Stimulated activated naive CD8-positive, alpha-beta T cell treated with anti-CD3 and anti-CD28 coated beads, Interleukin-15, amount 100 ng/mL, for 72 hours (primary cell): ENCODE measurements at places on chromosomes 1 and 21.
A peak's percentile ranks its signal among the peaks of the same experiment; 100 is the strongest.

DNA sequence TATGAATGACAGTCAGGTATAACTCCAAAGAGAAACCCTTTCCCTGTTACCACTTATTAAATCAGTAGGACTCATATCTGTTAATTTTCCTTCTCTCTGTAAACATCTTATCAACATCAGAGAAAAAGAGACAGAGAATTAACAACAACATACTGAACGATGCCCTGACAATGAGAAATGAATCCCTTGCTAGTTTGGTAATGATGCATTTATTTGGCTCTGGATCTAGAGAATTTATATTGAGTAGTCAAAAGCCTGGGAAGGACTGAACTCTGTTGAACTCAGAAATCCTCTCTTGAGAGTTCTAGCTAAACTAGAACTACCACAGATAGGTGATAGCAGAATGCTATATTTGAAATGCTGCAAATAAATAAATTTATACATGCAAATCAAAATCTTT, 325.6 kb downstream of the DISC1 start:
- no peak for DNase-seq

- no peak for DNase-seq
Measured at GRCh38 chr1:222953585-222953984, 138.7 kb downstream of the DISP1 start.

GRCh38 chr1:69920426-69920825, 285.0 kb downstream of the LRRC40 start:
- no peak for DNase-seq

DNA sequence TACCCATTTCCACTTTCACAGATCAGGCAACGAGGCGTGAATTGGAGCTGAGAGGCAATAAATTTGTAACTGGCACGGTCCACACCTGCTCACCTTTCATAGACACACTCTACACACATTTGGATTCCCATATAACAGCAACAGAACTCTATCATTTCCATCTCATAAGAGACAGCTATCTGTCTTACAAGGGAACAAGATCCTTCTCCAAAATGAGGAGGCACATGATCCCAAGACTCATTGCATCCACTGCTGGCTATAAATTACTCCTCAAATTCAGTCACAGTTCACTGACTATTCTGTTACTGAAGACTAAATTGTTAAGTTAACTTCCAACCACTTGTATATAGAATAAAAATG, 342.8 kb downstream of the MATN1 start:
- DNase-seq, result no peak

DNA sequence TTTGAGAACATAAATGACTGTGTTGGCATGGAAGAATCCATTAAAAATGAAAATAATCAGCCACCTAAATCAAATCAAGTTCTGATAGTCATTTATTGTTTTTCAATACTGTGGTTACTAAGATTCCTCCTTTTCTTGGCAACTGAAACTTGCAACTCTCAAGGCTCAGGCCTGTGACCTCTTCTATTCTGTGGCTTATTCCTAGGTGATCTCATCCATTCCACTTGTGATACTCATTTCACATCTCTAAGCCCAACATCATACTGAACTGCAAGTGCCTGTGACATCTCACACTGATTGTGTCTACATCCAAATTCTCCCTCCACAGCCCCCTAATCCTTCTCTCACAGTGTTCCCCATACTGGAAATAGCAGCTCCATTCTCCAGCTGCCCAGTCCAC, 4.8 kb upstream of the ST6GALNAC5 start:
- DNase-seq, result no peak

DNA sequence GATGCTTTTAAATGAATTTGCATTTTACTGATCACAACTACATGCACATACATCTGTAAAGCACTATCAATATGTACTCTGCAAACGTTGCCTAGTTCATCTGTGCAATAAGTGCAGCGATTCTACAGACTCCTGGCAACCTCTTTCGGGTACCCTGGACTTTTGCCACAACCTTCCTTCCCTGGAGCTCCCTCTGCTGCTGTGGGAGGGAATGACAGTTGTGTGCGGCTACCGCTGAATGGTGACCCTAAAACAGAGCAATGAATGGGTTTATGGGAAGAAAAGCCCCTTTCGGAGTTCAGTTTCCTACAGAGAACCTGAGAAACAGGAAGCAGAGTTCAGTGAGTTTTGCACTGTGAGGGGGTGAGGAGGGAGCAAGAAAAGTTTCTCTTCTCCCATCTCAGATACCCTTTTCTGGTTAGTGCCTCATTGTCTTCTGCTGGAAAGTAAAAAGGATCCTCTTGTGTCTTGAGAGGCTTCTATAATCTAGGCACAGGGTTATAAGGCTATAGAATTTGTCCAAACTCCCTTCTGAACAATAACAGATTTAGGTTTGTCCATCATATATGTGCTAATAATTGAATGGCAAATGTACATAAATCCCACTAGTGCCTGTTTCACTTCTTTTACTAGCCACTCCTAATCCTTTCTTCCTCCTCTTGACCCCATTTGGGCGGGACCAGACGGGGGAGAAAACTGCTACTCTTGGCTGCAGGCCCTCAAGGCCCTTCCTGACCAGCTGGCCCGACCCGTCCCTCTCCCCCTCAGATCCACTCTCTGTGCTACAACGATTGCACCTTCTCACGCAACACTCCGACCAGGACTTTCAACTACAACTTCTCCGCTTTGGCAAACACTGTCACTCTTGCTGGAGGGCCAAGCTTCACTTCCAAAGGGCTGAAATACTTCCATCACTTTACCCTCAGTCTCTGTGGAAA, 19.8 kb upstream of the SARS1 start:
- peak; percentile 62 for DNase-seq

- DNase-seq, result no peak
Measured at GRCh38 chr1:67599085-67599484, 85.9 kb upstream of the GADD45A start.

DNA sequence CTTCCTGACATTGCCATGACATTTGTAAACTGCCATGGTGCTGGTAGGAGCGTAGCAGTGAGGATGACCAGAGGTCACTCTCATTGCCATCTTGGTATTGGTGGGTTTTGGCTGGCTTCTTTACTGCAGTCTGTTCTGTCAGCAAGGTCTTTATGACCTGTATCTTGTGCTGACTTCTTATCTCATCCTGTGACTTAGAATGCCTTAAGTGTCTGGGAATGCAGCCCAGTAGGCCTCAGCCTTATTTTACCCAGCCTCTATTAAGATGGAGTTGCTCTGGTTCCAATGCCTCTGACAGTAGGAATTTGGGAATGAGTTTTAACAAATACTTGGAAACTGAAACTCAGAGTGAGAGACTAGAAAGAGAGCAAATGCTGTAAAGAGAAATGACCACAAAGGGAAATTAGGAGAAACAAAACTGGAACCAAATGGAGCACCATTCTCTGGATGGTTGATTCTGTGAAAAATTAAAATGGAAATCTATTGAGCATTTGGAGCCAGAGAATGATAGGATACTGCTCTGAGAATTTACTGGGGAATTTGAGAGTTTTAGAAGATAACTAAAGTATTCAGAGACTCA, 50.1 kb upstream of the RHOU start:
- DNase-seq, result no peak

DNA sequence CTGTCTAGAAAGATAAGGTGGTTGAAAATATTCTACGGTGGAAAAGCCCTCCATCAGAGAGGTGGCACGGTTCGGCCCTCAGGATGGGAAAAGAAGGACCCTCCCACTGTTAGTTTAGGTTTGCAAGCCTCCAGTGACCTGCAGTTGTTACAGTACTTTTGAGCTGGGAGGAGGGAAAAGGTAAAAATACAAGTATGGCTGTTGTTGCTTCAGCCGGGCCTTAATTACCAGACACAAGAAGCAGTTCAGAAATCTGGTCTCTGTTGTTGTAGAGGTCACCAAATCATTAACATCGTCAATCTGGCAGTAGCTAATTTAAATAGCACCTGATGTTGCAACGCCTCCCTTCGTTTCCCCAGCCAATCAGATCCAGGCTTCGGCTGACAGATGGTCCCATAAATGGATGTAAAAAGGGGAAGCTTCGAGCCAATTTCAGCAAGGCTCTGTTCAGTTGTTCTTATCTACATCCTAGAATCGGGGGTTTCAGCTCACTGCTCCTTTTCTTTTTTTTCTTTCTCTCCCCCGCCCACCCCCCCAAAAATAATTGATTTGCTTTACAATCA, at the start of gene ELAVL4:
Gene ELAVL4 (plus strand): TSS at position 424 of the 563 bp plus-strand sequence. CDS start 270 bp downstream, outside the sequence.
- DNase-seq, result no peak

- DNase-seq, result no peak
Measured at GRCh38 chr1:239260842-239261241, 125.5 kb upstream of the CHRM3 start.

DNA sequence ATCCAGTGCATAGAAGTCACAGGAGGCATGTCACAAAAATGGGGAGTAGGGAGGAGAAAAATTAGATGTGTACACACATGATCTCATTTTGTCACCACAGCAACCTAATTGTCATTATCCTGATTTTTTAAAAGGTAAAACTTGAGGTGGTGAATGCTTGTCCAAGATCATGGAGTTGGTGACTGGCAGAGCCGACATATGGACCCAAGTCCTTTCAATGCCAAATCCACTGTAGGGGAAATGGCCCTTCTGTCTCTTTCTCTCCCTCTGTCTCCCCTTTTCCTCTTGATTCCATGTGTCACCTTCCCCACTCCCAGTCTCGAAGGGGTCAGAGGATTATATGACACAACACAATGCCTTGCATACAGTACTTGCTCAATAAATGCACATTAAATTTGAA, 65.7 kb upstream of the JUN start:
- no peak for DNase-seq

DNA sequence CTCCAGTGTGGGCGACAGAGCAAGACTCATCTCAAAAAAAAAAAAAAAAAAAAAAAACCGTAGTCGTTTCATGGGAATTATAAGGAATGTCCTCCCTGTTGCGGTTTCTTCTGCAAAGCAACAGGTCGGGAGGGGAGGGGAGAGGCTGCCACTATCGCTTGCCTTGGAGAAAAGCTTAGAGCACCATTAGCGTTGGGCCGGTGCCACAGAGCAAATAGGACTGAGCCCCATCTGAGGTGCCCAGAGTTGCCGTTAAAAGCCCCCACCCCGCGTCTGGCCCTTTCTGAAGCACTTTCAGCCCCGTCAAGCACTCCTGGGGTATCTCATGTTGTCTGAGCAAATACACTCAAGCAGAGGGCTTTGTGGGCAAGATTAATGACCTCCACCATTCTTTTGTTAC, 2.2 kb downstream of the RIPPLY3 start:
- DNase-seq, result no peak

DNA sequence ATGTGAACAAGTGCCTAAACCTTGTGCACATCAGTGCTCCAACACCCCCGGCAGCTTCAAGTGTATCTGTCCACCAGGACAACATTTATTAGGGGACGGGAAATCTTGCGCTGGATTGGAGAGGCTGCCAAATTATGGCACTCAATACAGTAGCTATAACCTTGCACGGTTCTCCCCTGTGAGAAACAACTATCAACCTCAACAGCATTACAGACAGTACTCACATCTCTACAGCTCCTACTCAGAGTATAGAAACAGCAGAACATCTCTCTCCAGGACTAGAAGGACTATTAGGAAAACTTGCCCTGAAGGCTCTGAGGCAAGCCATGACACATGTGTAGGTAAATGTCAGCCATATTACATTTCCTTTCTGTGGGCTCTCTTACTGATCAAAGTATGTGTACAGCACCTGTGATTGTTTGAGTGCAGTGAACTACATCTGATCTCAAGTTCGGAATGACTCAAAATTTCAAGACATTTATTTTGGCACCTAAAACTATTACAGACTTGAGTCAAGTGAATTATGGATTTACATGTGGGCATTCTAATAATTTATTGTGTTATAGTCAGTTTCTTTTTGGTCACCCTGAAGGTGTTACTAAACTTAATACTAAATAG, 196.5 kb downstream of the TPR start:
- DNase-seq, result no peak

GRCh38 chr1:78114034-78114956, 68.5 kb downstream of the GIPC2 start:
- peak; percentile 51 for DNase-seq

DNA sequence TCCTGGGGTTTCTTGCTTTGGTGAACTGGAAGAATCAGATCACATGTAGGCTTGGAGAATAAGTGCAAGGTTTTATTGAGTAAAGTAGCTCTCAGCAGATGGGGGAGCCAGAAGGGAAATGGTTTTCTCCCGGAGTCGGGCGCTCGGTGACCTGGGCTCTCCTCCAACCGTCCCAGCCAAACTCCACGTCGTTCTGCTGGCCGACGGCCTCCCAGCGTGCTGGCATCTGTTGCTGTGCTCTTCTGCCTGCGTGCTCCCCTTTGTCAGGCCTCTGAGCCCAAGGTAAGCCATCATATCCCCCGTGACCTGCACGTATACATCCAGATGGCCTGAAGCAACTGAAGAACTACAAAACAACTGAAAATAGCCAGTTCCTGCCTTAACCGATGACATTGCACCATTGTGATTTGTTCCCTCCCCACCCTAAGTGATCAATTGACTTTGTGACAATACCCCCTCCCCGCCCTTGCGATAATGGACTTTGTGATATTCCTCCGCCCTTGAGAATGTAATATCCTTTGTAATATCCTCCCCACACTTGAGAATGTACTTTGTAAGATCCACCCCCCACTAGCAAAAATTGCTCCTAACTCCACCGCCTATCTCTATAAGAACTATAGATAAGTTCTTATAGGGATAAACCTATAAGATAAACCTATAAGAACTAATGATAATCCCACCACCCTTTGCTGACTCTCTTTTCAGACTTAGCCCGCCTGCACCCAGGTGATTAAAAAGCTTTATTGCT, 88.3 kb downstream of the SMYD3 start:
- DNase-seq, result no peak

DNA sequence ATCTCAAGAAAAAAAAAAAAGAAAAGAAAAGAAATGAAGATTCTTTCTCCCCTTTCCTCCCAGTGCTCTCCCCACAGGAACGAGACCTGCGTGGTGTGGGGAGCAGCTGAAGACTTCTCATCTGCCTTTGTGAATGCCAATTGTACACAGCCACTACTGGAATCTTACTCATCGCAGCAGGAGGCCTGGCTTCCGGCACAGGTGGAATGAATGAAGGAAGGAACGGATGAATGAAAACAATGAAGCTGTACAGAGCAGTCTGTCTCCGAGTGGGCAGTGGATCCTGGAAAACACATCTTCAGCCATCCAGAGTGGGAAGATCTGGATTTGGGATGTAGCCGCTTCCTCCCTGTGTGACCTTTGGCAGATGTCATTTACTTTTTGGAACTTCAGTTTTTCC, 64.9 kb downstream of the RUNX3 start:
- DNase-seq, result no peak

- DNase-seq, result no peak
Measured at GRCh38 chr21:39610703-39611102, 2.0 kb upstream of the B3GALT5 start.

- DNase-seq, result no peak
Measured at GRCh38 chr1:205792481-205792881, 17.2 kb upstream of the RAB29 start.

- DNase-seq, result no peak
Measured at GRCh38 chr1:26017606-26018005, 4.0 kb upstream of the EXTL1 start.

DNA sequence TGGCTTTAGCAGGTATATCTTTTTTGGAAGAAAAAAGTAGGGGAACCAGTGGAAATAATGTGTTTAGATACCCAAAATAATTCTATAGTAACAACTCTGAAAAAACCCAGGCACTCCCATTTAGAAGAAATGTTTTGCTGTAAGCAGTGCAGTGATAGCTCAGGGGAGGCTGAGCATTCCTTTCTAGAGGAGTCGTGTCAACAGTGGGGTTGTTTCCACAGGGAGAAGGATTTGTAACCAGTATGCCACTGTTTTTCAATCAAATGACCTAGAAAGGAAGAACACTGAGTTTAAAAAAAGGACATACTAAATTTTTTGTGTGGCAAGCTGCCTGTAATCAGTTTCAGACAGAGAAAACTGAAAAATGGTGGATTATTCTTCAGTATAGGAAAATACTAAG, 2.4 kb downstream of the PGD start:
- no peak for DNase-seq

GRCh38 chr1:42950116-42950481, 8.6 kb downstream of the SLC2A1 start:
- no peak for DNase-seq

- no peak for DNase-seq
Measured at GRCh38 chr1:31811605-31812004, 4.2 kb downstream of the SPOCD1 start.
